ENCODE measurements at places on chromosomes 2 and 18.

DNA sequence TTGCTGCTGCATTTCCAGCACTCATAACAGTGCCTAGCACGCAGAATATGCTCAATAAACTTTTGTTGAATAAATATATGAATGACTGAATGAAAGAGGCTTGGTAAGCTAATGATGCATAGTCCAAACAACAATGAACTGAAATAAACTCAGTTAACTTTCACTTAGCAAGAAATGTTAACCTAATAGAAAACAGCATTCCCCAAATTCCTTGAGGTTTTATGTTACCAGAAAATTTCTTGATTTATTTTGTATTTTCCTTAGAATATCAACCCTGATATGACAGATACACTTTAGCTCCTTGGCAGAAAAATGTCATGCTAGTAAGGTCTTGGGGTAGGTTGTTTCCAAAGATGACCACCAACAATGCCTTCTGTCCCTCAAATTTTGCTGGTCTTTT lies 217.4 kb downstream of the KCNE4 start:
- no peak for DNase-seq

DNA sequence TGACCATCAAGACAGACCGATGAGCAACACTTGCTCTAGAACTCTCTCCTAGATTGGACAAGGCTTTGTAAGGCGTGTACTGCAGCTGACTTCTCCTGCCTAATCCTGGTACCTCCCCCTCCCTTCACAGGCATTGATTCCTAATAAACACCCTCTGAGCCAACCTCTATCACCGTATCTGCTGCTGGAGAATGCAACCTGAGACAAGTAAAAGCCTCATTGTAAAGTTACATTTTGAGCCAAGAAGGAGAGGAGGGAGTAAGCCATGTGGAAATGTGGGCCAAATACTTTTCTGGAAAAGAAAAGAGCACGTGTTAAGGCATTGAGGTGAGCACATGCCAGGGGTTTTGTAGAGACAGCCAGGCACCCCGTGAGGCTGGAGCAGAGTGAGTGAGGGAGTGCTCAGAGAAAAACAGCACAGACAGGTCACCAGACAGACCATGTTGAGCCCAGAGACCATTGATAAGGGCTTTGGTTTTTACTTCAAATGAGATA lies 2.6 kb upstream of the WDFY1 start:
- no peak for DNase-seq

GRCh38 chr2:98869870-98870269 lies 66.2 kb downstream of the CRACDL start:
- peak; percentile 35 for DNase-seq

DNA sequence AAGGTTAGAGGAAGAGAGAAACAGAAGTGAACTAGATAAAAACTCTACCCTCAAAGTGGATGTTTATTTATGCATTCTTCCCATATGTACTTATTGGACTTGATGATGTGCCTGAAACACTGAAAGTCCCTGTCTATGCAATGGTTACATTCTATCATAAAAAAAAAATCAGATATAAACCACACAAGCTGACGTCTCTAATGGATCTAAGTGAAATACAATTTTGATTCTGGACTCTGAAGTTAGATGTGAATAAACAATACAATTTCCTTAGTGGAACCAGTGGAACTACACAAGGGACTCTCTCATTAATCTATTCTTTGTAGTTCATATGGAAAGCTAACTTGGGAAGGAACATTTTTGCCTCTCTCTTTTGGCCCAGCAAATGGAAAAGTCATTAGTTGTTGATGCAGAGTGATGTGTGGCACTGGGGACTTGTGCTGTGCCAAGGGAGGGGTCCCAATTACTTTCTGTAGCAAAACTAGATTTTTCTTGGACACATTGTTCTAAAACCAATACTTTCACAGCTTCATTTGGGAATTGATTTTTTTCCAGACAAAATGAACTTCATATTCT lies 376.8 kb downstream of the TRIB2 start:
- peak; percentile 65 for DNase-seq

DNA sequence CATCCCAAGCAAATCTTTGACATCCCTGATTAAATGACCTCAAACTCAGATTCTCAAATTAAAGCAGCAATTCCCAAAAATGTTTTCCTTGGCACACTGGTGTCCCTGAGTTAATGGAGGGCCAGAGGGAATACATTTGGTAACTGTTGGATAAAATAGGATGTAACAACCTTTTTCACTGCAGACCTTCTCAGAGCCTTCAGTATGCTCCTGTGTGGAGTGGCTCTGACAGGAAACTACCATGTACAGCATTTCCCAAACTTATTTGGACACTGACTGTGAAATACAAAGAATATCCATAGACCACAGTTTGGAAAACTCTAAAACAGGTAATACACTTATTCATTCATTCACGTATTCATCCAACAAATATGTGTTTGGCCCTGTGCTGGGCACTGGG lies 91.8 kb downstream of the TFCP2L1 start:
- DNase-seq, result no peak

GRCh38 chr2:226895579-226895978 lies 59.7 kb downstream of the RHBDD1 start:
- DNase-seq, result no peak

- no peak for DNase-seq
Measured at GRCh38 chr2:235803028-235803427, 309.2 kb downstream of the AGAP1 start.

- DNase-seq, result no peak
Measured at GRCh38 chr2:219293736-219294231, 14.6 kb downstream of the DNAJB2 start.

DNA sequence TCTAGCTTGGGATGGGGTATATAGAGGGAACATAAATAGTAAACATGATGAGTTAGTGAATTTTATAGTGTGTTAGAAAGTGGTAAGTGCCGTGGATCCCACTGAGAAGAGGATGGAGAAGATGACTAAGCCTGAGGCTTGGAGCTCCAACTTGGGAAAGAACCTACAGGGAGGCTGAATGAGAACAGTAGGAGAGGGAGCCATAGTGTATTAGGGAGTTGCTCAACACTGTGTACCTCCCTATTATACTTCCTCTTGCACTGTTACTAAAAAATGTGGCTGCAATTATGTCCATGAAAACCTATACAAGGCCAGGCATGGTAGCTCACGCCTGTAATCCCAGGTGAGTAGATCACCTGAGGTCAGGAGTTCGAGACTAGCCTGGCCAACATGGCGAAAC lies 2.9 kb upstream of the SLC19A3 start:
- DNase-seq, result no peak

- no peak for DNase-seq
Measured at GRCh38 chr2:118697781-118698180, 149.7 kb downstream of the EN1 start.

GRCh38 chr2:139077099-139077737 lies 297.0 kb upstream of the NXPH2 start:
- no peak for DNase-seq

DNA sequence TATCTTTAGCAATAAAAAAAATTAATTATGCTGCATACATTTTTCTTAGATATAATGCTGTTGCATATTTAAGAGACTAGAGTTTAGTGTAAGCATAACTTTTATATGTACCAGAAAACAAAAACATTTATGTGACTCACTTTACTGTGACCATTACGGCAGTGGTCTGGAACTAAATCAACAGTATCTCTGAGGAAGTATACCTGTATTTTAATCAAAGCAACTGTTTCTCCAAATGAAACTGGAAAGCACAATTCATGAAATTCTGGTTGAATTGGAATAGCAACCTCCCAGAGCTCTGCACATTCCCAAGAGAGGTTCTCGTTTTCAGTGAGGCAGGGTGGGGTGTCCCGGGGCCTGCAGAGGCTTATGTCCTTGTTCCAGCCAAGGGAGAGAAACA lies 112.2 kb upstream of the TACR1 start:
- no peak for DNase-seq

GRCh38 chr2:48984922-48985321 lies 169.4 kb downstream of the FSHR start:
- DNase-seq, result no peak

- no peak for DNase-seq
Measured at GRCh38 chr18:35753306-35753910, 171.9 kb downstream of the GALNT1 start.

DNA sequence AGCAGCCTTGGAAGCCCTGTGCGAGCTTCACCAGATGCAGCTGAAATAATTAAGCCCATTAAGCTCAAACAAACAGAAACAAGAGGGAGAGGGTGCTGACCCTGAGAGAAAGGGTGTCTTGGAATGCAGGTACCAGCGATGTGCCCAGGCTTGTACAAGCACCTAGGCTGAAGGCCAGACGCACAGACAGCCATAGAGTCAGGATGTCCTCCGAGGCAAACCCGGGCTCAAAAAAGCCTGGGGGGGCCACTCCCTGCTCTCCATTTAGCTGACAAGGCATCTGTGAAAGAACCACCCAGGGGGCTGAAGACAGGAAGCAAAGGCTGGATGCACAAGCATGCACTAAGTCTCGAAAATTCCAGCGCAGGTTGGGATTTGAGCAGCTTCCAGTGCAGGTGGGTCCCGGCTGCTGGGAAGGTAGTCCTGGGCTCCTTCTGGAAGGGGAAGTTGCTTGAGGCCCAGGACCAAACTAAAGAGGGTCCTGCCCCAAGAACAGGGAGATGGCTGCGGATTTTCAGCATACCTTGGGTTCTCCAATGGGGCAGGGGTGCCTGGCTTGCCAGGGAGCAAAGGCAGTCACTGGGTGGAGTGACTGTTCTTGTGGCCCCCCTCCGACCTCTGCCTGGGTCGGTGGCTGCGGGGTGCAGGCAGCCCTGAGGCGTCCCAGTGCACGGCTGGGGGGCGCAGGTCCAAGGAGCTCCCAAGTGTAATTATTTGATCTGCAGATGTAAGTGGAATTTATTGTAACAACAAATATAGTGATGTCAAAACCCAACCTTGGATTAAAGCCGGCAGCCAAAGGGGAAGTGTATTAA lies 5.9 kb downstream of the GBX2 start:
- DNase-seq, result no peak

GRCh38 chr2:45681675-45682074 lies 30.2 kb downstream of the PRKCE start:
- DNase-seq, result no peak

GRCh38 chr18:48622911-48623431 lies 84.1 kb downstream of the CTIF start:
- peak; percentile 18 for DNase-seq

DNA sequence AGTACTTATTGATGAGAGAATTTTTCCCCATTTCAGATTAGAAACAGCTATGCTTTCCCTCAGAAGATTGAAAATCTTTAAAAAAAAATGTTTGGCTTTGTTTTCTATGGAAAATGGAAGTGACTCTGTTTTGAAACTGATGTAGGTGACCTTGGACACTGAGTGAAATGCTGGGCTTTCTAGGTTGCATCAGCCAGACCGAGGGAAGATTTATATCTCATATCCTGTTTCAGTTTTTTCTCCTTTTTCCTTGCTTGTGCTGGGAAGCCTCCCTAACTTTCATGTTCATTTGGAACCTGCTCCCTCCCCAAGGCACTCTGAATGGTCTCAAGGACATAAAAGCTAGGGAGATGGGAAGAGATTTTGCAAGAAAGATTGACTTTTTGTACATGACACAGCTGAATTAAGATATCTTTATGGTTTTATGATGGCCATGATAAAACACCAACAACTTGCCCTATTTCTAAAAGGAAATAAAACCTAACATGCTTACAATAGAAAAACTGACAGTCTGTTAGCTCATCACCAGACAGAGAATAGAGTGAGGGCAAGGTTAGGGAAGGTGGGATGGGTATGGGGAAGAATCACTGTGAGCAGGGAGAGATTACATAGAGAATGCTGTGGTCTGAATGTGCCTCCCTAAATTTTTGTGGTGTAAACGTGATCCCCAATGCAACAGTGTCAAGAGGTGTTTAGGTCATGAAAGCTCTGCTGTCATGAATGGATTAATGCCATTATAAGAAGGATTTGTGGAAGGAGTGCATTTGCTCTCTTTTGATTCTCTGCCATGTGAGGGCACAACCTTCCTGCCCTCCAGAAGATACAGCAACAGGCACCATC lies 249.7 kb downstream of the TPGS2 start:
- DNase-seq, result no peak

- DNase-seq, result no peak
Measured at GRCh38 chr2:41870265-41870585, 177.6 kb upstream of the PKDCC start.

DNA sequence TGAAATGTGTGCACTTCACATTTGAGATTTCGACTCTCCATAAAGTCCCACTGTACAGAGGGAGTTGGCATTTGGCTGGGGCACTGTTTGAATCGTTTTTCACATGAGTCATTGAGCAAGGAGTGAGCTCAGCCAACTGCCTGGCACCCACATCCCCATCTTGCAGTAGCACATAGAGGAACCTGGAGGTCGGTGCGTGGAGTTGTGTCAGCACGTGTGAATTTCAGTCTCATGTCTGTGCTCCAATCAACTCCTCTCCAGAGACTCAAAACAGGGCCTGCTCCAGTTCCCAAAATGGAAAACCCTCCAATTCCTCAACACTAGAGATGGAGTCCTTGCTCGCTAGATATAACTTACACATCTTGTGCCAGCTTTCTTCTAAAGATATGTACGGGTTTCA lies 126.8 kb upstream of the CAPN13 start:
- no peak for DNase-seq

DNA sequence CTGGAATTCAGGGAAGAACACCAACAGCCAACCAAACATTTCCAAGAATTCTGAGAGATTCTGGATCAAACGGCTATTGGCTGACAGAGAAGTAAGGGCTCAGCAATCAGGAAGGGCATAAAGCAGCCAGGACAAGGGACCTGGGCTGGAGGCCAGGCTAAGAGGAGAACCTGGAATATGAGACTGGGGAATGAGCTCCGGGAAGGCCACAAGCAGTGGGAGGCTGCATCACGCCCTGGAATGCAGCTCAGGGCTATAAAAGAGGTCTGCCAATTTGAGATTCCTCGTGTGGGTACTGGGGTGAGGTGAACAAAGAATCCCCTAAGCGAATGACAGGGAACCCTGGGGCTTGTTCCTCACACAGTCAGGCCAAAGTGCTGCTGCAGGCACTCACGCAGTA lies 60.4 kb downstream of the ANO7 start:
- no peak for DNase-seq

- peak; percentile 68 for DNase-seq
Measured at GRCh38 chr2:101047774-101048173, 45.7 kb downstream of the RPL31 start.

DNA sequence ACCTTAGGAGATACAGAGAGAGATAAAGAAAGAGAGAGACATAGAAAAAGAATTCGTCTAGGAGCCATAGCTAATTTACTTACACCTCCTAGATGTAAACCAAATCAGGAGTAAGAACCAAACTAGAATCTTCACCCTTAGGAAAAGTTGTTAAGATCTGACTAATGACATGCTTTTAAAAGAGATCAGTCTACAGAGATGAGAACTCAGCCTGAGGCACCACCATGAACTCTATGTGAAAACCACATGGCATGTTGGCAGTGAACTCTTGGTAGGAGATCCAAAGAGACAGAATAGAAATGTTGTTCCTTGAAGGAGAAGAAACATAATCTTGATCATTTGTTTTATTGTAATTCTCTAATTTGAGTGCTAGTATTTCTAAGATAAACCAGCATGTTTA lies 585.4 kb upstream of the ID2 start:
- no peak for DNase-seq

GRCh38 chr2:120354935-120355779 lies 9.2 kb downstream of the INHBB start:
- DNase-seq, result no peak

GRCh38 chr2:85308896-85309555 lies 18.8 kb downstream of the TGOLN2 start:
- peak; percentile 86 for DNase-seq
